NCI-H1092 treated with DMSO at 0.1 percent for 48 hours (cell line): ENCODE measurements at places on chromosomes 16 and 17.
A peak's percentile ranks its signal among the peaks of the same experiment; 100 is the strongest.

DNA sequence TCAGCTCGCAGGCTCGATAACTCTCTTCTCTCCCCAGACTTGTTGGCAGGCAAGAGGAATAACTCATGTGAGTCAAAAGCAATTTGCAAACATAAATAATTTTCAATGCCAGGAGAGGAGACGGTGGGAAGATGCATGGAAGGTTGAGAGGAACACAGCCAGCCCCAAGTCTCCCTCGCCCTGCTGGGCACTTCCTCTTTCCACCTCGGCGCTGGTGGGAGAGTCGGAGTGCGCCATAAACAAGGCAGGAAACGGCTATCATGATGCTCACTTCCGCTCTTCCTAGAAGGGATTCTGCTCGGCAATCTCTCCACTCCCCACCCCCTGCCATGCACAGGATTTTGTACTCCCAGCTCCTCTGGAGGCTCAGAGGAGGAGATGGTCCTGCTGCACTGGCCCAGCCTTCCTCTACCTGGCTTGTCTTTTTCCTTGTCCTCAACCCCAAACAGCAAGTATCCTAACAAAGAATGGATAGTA lies 13.0 kb downstream of the CBX4 start:
- no peak for DNase-seq

DNA sequence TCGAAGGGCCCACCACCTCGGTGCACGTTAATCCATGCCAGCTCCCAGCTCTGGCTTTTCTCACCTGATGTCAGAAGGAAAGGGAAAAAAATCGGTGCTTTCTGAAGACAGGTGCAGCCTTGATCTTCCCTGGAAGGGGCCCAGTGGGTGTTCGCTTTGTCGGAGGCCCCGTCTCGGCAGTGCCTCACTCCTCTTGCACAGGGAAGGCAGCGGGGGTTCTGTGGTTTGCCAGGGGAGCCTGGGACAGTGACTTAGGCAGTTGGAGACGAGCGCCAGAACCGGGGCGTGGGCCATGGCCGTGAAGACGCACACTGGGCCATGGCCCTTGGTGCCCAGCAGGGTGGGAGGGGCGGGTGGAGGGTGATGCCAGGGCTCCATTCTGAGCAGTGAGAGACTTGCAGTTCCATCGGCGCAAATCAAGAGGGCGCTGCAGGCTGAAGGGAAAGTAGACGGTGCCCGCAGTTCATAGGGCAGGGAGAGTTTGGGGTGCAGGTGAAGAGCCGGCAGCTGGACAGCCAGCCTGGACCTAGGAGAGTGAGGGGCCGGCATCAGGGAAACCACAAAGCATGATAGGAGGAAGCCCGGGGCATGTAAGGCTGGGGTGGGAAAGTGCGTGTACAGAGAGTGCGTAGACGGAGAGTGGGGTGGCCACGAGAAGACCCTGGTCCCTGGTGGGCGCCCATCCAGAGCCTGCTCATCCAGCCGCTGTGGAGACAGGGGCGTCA lies 101.3 kb upstream of the CHMP6 start:
- DNase-seq: no peak

DNA sequence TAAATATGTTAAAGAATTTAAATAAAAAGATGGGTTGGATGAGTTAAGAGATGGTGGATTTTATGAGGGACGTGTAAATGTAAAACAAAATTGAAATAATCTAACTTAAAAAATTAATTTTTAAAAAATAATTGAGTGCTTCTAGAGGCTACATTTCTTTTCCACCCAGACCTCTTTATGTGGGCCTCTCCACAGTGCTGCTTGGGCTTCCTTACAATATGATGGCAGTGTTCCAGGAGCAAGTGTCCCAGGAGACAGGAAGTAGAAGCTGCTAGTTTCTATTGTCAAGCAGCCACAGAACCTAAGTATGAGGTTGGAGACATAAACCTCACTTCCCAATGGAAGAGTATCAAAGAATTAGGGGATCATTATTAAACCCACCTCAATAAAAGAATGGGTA lies 205.7 kb upstream of the CPHXL start:
- DNase-seq: no peak

DNA sequence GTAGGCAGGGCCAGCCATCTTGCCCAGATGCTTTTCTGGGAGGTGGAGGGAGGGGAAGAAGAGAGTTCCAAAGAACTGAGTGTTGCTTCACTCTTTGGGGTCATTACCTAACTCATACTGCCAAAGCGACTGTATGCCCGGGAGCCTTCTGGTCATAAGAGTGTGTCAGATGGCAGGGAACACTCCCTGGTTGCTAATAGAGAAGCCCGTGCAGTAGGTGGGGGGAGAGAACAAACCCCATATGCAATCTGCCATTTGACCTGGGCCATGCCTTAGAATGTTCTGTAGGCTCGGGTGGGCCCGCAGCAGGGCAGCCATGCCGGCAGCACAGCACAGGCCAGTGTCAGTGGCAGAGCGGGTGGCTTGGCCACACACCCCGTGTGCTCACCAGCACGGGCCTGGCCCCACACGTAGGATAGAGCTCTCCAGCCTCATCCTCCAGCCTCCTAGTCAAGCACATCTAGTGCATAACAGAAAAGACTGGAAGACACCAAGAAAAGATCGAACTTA lies 120.5 kb downstream of the SOCS1 start:
- DNase-seq: no peak

DNA sequence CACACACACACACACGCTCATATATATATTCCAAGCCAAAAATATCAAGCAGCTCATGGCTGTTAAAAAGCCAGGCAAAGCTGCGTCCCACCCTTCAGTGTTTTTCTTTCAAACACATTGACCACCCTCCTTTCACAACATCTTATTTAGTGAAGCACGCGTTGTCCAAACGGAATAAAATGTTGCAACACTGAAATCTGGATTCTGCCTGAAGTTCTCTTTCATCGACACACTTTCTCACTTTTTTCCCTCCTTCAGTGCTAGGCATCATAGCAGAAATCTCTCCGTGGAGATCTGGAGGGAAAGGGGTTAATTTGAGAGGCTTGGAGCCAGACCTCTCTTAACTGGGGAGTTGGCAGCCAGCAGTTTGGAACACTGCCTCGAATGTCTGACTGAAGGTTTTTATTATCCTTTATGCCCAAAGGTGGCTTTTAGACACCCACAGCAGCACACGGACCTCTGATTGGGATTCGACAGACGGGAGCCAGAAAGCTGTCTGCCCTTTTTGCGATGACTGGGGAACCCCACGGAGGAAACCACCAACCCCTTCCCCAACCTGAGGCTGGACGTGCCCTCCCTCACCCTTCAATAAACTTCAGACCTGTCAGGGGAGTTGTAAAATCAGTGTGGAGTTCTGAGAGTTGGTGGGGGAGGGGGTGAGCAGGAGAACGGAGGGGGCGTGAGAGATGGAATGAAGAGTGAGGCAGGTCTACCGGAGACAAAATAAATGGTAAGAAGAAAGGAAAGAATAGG lies 833.6 kb upstream of the SOX9 start:
- DNase-seq: peak; percentile 93

GRCh38 chr16:2425825-2426430 lies 3.3 kb upstream of the CCNF start:
- no peak for DNase-seq

DNA sequence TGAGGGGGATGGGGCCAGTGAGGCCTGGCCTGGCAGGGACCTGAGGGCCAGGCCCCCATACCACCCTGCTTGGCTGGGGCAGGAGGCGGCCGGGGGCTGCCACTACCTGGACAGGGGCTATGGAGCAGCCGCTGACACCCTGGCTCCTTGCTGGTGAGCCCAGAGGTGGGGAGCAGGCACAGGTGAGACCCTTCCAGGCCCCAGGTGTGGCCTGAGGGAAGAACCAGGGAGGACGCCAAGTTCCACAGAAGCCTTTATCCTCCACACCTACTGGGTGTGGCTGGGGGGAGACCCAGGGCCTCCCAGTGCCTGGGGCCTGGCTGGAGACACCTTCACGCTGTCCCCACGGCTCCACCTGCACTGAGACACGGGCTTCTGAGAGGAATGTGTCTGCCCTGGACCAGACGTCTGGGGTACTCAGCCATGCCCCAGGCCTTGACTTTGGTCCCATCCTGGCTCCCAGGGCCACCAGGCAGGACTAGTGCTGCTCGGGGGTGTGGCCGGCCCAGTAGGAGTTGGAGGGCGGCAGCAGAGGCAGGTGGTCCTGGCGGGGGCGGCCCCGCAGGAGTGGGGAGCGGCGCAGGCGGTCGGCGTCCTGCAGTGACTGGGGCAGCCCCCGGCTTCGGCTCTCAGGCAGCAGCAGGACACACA lies 4.7 kb downstream of the SLC22A31 start:
- DNase-seq: no peak

- no peak for DNase-seq
Observed at GRCh38 chr17:27807567-27808470, 7.5 kb upstream of the NOS2 start.

- no peak for DNase-seq
Observed at GRCh38 chr17:75237100-75238014, 24.0 kb downstream of the GGA3 start.

DNA sequence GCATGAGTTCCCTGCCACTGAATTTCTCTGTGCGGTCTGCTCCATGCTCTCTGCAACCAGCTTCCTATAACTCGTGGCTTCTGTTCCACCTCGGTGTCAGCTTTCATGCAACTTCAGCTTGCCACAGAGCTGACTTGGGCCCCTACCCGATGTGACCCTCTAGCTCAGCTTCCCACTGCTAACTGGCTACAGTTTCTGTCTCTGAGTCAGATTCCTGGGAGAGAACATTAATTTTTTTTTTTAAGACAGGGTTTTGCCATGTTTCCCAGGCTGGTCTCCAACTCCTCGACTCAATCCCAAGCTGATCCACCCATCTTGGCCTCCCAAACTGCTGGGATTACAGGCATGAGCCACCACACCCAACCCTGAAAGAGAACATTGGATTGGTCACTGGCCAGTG lies 35.5 kb upstream of the PSMD7 start:
- no peak for DNase-seq
